ENCODE measurements at places on chromosomes 4 and X. TPM values are rescaled to one million over a fixed set of nuclear protein-coding genes. Genes with fewer than 3 reads are reported as not detected.

The RPL34 gene
- 798 TPM for total RNA-seq

The PAK3 gene
- 0.88 TPM for total RNA-seq

The DUSP21 gene
- total RNA-seq: not detected

The C4orf51 gene
- not detected for total RNA-seq

The NAP1L2 gene
- 0.39 TPM for total RNA-seq

The PHOX2B gene
- not detected for total RNA-seq

The RGN gene
- total RNA-seq: 0.10 TPM

The HS3ST1 gene
- not detected for total RNA-seq

The CT55 gene
- total RNA-seq: 0.39 TPM

The UGT2A3 gene
- total RNA-seq: not detected

The CCDC160 gene
- not detected for total RNA-seq

The TEX13C gene
- not detected for total RNA-seq

The ZNF185 gene
- 2.9 TPM for total RNA-seq

The IBSP gene
- total RNA-seq: not detected

The DGKK gene
- total RNA-seq: not detected

The VSIG4 gene
- total RNA-seq: not detected

The CCSER1 gene
- not detected for total RNA-seq

The RNF4 gene
- total RNA-seq: 58.2 TPM

The SOWAHB gene
- total RNA-seq: not detected

The ARSH gene
- not detected for total RNA-seq

The GRK4 gene
- total RNA-seq: 3.6 TPM

The NXF3 gene
- 0.10 TPM for total RNA-seq

The ANKRD50 gene
- 11.4 TPM for total RNA-seq

The COX7B2 gene
- not detected for total RNA-seq

The SPANXN4 gene
- total RNA-seq: not detected

The DCHS2 gene
- not detected for total RNA-seq

The PTTG2 gene
- not detected for total RNA-seq

The MSANTD1 gene
- 0.12 TPM for total RNA-seq

The P2RY4 gene
- total RNA-seq: not detected

The KLKB1 gene
- not detected for total RNA-seq

The CORIN gene
- total RNA-seq: not detected

The DRP2 gene
- 0.12 TPM for total RNA-seq

The EMCN gene
- total RNA-seq: 0.59 TPM

The LDB2 gene
- 0.98 TPM for total RNA-seq

The TFE3 gene
- total RNA-seq: 49.0 TPM
